Endodermal cell (in vitro differentiated cells): ENCODE measurements at places on chromosomes 7 and 10.

GRCh38 chr7:70033226-70033625 lies 435.0 kb downstream of the AUTS2 start:
- no peak for DNase-seq

GRCh38 chr7:85125651-85126131 lies 61.2 kb downstream of the SEMA3D start:
- no peak for DNase-seq

- no peak for DNase-seq
Observed at GRCh38 chr7:1917221-1918062, 247.4 kb downstream of the ELFN1 start.

GRCh38 chr10:102657984-102658724 lies 13.9 kb downstream of the TRIM8 start:
- DNase-seq: no peak

DNA sequence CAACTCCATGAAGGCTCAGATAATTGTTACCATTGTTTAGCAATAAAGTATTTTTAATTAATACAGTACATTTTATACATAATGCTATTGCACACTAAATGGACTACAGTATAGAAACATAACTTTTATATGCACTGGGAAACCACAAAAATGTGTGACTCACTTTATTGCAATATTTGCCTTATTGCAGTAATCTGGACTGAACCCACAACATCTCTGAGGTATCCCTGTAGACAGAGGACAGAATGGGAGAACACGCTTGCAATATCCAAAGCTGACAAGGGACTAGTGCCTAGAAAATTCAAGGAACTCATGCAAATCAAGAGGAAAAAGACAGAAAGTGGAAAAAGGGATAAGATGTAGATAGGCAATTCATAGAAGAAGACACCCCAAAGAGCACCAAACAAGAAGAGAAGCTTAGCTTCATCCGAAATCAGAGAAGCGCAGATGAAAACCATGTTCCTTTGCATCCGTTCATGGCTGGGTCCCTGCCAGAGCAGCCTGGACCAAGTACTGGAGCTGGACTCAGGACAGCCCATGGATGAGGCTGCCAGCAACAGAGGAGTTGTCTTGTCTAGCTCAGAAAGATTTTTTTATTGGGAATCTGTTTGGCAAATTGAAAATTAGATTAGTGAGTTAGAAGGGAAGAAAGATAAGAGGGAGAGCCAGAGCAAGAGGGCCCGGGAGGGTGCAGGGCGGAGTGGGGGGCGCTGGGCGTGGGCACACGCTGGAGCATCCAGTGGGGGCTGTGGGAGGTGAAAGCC lies 16.0 kb upstream of the GALNTL5 start:
- no peak for DNase-seq

- no peak for DNase-seq
Observed at GRCh38 chr7:3380886-3381685, 80.0 kb downstream of the SDK1 start.

DNA sequence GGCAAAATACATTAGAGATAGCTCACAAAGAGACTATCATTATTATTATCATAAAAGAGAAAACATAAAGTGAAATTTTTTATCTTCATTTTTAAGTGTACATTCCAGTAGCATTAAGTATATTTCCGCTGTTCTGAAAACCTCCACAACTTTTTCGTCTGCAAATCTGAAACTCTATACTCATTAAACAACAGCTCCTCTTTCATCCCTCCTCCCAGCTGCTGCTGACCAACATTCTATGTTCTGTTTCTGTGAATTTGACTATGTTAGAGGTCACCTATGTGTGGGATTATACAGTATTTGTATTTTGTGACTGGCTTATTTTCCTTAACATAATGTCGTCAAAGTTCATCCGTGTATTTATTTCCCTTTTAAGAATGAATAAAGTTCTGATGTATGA lies 429.3 kb upstream of the TPK1 start:
- DNase-seq: no peak

DNA sequence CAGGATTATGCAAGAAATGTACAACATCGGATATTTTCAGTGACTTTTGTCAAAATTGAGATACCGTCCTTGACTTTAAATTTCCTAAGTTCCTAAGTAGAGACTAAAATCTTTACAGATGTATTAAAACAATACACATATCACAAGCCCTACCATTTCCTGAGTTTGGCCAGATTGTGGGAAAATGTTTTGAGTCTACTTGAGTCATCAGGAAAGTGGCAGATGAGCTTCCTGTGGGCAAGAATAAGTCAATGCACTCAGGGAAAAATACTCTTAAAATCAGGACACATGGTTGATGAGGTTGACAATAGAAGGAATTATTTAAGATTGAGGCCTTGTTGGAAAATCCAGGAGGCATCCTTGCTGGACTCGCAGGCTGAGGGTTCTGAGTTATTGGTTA lies 162.5 kb downstream of the SNX10 start:
- DNase-seq: no peak

GRCh38 chr7:140981951-140982350 lies 32.8 kb downstream of the MRPS33 start:
- DNase-seq: no peak

DNA sequence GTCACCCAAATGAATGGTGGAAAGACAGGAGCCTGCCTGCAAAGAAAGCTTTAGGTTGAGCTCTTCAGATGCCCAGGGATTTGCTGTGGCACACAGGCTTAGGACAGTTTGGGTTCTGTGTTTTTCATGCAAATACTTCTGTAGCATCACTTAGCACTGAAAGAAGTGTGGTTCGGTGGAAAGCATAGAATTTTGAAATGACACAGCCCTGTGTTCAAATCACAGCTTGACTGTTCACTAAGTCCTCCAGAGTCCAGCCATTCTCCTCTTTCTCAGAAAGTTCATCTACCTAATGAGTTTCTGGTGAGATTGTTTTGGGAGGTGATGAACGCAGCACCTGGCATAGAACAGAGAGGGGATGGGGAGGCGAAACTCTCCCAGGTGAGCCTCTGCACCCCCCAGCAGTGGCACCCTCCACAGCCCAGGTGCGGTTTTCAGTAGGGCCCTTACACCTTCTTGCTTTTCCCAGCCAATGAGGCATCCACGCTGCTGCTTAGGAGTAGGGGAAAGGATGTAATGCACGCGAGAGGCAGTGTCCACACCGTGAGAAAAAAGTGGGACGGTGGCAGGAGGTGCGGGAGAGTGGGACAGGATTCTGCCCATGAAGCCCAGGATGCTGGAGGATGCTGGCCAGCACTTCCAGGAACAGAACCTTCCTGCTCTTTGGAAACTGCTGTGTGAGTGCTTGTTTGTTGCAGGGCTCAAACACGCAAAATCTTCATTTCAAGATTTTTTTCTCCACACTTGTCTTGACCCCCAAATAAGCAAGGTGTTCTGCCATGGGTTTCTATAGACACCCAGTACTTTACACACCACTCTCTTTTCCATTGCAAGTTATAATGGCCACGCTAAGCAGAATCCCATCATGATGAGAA lies 11.6 kb downstream of the EN2 start:
- DNase-seq: no peak

GRCh38 chr7:46198701-46199100 lies 277.6 kb upstream of the IGFBP3 start:
- DNase-seq: no peak

DNA sequence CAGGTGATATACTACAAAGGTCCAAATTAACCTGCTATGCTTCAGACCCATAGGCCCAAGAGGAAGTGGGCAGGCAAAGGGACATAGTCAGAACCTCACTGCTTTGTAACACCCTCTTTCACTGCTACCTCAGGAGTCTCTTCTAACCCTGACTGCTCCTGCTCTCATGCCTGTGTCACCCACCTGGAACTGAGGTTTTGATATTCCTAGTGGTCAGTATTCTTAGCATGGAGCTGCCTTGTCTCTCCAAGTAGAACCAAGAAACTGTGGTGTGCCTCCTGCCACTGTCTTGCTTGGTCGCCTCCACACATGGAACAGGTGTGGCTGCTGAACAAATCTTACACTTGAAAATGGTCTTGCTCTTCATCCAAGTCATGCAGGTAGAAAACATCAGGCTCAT lies 677.5 kb downstream of the XPNPEP1 start:
- no peak for DNase-seq

DNA sequence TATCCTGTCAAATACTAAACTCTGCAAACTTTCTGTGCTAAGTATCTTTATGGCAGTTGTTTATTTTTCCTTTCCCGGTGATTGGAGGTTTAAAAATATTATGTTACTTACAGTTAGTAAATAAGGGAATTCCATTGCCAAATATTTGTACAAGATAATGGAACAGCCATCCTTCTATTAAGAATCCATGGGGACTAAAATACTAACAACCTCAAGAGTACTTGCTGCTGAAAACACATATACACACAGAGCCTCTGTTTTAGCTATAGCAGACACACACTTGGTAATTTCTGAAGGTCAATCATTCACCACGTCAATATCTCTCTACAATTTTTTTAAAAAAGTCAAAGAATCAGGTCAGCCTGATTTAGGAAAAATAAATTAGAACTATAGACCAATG lies 32.4 kb downstream of the TSPAN12 start:
- DNase-seq: no peak

DNA sequence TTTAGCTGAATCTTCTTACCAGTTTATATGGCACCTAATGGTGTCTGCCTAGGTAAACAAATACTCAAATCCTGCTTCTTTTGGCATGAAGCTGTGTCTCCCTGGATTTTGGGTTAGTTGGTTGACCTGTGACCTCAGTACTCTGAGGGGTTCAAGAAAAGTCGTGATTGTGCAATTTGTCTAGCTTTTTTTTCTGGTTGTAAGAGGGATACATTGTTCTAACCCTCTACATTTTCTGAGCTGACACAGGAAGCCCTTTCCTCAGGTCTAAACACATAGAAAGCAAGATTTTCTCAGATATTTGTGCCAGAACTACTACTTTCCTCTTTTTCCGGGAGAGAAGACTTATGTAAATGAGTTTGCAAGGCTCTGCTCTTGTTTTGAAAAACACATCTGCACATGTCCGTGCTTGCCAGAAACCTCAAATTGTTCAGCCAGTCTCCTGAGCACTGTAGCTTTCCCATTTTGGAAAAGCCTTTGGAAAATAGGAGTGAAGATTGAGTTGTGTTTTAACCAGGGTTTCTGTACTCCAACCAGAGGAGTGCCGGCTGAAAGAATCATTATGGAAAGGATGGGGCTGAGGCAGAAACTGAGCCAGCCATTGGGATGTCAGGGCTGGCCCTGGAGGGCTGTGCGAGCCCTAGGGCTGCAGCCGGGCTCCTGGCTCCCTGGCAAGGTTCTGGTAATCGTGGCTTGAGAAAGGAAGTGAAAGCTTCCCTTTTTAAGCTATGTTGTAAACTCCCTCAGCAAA lies 31.3 kb upstream of the CXCL12 start:
- DNase-seq: no peak

DNA sequence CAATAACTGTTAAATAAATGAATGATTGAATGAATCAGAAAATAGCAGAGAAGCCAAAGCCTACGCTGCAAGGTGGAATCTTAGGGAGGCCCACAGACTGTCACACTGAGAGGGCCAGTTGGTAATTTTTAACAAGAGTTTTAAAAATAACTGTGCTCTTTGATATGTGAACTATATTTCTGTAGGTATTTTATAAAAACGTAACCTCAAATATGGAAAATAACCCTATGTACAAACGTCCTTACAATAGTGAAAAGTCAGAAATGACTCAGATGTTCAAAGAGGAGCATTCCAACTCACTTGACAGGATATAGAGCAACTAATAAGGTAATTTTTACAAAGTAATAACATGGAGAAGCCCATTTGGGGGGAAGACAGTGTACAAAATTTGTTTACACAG lies 18.9 kb upstream of the TMEM273 start:
- no peak for DNase-seq

GRCh38 chr10:110619514-110620397 lies 24.4 kb upstream of the RBM20 start:
- no peak for DNase-seq

DNA sequence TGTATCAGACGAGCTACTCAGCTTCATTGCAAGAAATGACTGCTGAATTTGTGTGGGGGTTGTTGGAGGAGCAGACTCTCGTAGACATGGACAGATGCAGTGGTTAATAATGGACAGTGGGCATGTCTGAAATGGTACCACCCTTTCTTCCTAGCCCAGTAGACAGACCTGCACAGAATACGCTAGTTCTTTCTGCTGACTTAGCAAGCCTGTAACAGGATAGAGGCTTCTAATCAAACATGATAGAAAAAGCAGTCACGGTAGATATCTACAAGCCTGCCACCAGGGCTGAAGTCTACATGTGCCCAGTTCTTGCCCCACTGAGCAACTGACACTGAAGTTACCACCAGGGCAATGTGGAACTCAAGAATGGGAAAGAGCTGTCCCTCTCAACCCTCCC lies 188.0 kb downstream of the FANK1 start:
- DNase-seq: peak; percentile 19

- DNase-seq: no peak
Observed at GRCh38 chr7:1638215-1638661, 31.8 kb upstream of the ELFN1 start.

GRCh38 chr7:69377191-69377590 lies 221.1 kb upstream of the AUTS2 start:
- no peak for DNase-seq

DNA sequence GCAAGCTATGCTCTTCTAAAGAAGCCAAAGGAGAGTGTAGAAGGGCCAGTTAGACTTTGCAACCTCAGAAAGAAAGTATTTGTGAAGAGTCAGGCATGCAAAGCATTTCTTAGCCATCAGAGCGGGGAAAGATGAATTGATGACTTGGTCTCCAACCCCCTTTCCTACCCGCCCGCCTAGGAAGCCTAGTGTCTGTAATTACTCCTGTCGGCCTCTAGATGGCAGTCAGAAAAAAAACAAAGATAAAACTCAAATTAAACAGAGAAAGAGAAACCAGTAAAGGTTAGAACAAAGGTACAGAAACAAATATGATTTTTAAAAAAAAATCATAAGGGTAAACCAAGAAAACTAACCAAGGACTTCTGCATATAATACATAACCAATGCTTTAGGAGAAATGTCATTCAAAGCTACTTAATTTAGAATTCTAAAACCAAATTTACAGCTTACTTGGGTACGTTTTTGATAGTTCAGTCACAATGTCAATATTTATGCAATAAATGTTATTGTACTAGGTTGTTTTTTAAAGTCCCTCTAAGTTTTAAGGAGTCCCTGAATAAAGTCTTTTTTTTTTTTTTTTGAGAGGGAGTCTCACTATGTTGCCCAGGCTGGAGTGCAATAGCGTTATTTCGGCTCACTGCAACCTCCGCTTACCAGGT lies 97.6 kb downstream of the LYZL1 start:
- DNase-seq: peak; percentile 57

DNA sequence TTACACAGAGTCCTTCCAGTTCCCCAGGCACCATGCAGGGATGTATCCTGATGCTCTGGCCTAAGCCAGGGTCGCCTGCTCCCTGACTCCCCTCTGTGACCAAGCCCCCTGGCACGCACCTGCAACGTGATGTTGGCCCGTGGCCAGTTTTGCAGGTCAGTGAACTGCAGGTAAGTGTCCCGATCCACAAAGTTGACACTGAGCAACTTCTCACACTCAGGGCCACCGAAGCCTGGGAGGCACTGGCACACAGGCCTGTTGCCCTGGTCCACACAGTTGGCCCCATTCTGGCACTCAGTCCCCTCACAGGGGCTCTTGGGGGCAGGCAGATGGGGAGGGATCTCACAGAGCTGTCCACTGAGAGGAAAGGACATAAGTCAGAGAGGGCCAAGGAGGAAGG lies 174.3 kb downstream of the LCOR start:
- peak; percentile 29 for DNase-seq

- DNase-seq: peak; percentile 20
Observed at GRCh38 chr10:124286621-124287020, 132.1 kb downstream of the OAT start.
